ENCODE measurements at places on chromosomes 7 and 10.

GRCh38 chr7:106841896-106842390 lies 23.1 kb upstream of the PIK3CG start:
- no peak for DNase-seq

DNA sequence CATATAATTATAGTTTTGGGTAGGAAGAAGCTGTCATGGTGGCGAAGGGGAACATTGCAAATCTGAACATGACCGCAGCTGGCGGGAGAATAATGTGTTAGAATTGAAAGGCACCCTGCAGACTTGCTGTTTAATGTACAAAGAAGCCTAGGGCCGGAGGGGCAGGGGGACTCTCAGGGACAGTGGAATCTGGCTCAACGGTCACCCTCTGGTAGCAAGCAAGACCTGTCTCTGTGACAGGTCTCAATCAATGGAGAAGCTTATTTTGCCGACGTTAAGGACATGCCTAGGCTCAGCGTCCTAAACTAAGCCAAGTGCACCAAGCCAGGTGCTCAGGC lies 177.3 kb downstream of the NSUN6 start:
- no peak for DNase-seq

- DNase-seq, result no peak
Measured at GRCh38 chr10:4370376-4370775, 455.6 kb upstream of the AKR1E2 start.

DNA sequence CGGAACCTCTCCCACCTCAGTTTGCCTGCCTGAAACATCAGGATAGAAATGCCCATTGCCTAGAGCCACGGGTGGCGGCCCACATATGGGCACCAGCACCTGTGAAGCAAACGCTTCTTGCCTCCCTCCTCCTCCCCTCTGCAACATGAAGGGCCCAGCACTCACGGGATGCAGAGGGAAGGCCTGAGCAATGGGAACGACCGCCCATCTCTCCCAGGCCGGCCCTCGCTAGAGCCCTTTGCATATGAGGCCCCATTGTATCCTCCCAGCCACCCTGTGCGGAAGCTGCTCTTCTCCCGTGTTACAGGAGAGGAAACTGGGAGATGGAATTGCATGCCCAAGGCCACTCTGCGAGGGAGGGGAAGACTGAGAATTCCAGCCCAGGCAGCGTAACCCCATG lies 88.2 kb downstream of the RGS10 start:
- DNase-seq, result no peak

- DNase-seq, result no peak
Measured at GRCh38 chr7:34841326-34841725, 183.3 kb downstream of the NPSR1 start.

DNA sequence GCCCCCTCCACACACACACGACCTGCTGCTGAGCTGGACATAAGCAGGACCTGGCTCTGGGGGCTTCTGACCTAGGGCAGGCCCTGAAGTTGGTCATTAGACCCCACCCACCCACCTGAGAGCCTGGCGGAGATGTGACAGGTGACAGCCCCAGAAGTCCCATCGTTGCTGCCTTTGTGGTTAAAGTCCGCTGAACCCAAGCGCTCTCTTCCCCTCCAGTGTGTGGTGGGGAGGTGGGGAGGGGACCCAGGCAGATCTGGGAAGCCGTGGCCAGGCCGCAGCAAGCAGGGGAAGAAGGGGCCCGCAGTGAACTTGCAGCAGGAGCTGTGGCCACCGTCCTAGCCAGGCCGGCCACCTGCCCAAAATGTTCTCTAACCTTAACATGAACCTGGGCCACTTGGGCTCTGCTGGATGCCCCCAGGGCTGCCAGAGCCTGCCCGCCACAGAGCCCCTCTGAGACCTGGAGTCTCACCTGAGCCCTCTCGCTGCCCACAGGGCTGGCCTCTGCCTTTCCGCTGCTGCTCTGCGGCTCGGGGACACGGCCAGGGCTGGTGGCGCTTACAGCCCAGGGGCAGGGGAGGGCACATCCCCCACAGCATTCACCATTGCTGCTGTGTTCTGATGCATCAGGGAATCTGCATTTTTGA lies 65.1 kb downstream of the LHPP start:
- DNase-seq, result no peak

DNA sequence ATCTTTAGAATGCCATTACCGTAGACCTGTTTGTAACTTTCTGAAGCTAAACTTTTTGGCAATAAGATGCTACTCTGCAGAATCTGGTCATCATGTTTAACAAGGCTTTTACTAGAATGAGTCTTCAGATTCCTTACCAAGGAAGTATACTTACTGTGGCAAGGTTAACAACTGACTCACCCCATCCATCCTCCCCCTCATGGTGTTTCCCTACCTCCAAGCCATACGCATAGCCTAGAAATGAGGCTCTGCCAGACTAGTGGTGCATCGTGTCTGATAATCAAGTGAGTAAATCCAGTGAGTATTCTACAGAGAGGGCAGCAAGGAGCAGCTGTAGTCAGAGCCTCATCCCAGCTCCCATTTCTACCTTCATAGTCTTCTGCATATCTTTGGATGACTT lies 223.6 kb downstream of the IPMK start:
- DNase-seq, result no peak

GRCh38 chr7:139777133-139777891 lies 486 bp downstream of the HIPK2 start:
- no peak for DNase-seq
